ENCODE measurements at places on chromosomes 16 and 17. TPM values are rescaled to one million over a fixed set of nuclear protein-coding genes. Genes with fewer than 3 reads are reported as not detected.

The MAP2K3 gene
- polyA plus RNA-seq = 76.7 TPM

The CD300LB gene
- not detected for polyA plus RNA-seq

The TNFRSF17 gene
- polyA plus RNA-seq = not detected

DNA sequence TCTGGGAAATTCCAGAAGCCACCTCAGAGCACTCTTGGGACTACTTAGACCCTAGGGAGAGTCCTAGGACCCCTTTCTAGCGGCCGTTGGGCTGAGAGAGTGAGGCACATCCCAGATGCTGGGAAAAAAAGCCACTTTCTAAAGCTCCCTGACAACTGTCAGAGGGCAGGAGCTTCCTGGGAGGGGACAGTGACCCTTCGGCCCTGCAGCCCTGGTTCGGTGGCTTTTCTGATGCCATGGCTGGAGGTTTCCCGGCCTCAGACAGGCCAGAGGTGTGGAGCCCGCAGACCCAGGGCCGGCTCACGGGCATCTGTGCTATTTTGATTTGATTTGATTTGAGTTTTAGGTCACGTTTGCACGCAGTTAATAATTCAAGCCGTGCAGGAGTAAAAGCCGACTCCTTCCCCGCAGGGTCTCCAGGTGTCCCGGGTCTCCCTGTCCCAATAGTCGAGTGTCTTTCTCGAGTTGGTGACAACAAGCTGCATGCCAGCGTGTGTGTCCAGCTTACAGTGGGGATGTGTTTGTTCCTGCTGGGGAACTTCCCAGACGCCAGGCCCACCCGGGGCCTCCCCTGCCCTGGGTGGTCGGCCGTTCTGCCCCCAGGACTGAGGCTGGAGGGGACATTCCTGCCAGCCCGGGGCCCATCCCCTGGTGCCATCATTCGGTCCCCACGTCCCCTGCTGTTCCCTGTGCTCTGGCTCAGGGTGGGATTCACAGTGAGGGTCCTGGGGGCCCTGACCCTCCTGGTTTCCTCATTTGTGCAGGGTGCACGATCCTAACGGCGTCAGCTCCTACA lies 1.0 kb upstream of the CBFA2T3 start:
- no peaks in the 10 kb centered on the region for H3K27me3 ChIP-seq
- DNase-seq = no peak
- H3K36me3 ChIP-seq = no peaks in the 10 kb centered on the region
- no peak overlapping the region for H3K4me3 ChIP-seq

- no peaks in the 10 kb centered on the region for H3K27me3 ChIP-seq
- no peak for DNase-seq
- no peak overlapping the region for H3K27ac ChIP-seq
- H3K36me3 ChIP-seq = no peaks in the 10 kb centered on the region
- no peaks in the 10 kb centered on the region for H3K4me1 ChIP-seq
These were observed 467.7 kb downstream of the CDH11 start for GRCh38 chr16:64654178-64654577.

DNA sequence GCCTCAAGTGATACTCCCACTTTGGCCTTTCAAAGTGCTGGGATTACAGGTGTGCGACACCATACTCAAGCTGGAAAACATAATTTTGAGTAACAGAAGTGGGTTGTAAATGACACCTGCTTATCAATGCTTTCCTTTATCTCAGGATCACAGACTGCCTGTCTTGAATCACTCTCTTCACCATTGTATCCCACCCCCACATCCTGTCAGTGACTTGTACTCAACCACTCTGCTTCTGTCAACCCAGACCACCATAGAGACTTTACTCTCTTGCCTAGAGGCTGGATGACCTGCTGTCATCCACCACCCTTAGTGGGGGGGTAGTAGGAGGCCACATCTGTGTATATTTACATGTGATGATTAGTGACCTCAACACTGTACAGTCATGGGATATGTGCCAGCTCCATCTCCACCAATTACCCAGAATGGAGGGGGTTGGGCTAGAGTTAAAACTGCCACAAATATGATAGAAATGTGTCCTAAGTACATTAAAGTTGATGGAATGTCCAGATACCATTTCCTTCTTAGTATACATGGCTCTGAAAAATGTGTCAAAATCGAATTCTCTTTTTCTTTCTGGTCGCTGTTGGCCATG lies 338.7 kb downstream of the GRIN2A start:
- no peak for DNase-seq
- H3K4me3 ChIP-seq = no peak overlapping the region
- H3K27ac ChIP-seq = no peak overlapping the region

- no peak overlapping the region for H3K4me3 ChIP-seq
- H3K36me3 ChIP-seq = no peaks in the 10 kb centered on the region
- H3K4me1 ChIP-seq = peaks cover 8% of the 10 kb centered on the region
These were observed 4.7 kb upstream of the TPPP3 start for GRCh38 chr16:67397812-67398545.

GRCh38 chr16:46789499-46790414 lies 41.2 kb downstream of the C16orf87 start:
- H3K4me1 ChIP-seq = peaks cover 10% of the 10 kb centered on the region
- no peaks in the 10 kb centered on the region for H3K27me3 ChIP-seq
- no peaks in the 10 kb centered on the region for H3K36me3 ChIP-seq

The DNAI2 gene
- not detected for polyA plus RNA-seq

The ST6GALNAC1 gene
- 20.7 TPM for polyA plus RNA-seq

DNA sequence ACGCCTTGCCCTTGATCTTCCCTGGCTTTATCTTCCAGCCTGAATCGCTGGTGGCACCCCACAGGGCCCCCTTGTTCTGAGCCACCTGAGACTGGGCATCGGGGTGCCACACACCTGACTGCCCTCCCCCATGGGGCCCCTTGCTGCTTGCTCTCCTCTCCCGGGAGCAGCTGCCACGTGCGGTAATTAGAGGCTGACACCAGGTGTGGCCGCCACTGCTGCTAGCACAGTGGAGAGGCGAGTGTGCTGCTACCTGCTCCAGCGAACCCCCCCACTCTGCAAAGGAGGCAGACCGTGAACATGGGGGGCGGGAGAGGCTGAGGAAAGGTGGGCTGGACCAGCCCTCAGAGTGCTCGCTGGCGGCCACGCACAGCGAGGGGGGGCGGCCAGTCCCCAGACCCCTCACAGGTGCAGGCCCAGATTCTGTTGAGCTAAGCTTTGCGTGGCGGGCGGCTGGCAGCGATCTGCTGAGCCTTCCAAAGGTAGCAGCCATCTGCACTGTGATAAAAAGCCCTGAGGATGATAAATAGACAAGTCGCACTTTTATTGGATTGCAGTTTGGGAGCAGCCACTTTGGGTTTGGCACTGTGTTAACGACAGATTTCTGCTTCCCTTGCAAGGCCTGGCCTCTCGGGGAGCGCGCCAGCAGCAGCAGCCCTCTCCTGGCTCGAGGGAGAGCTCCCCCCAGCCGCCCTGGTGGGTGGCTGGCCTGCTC lies 167.9 kb upstream of the GSE1 start:
- no peak for DNase-seq
- H3K27ac ChIP-seq = no peak overlapping the region
- peaks cover 22% of the 10 kb centered on the region for H3K4me1 ChIP-seq
- no peak overlapping the region for H3K4me3 ChIP-seq
- H3K36me3 ChIP-seq = no peaks in the 10 kb centered on the region

- H3K4me1 ChIP-seq = peaks cover 12% of the 10 kb centered on the region
- H3K27ac ChIP-seq = no peak overlapping the region
These were observed 29.9 kb downstream of the PLCG2 start for GRCh38 chr16:81808933-81809480.

GRCh38 chr16:87150262-87150661 lies 166.9 kb downstream of the C16orf95 start:
- H3K4me3 ChIP-seq = no peak overlapping the region
- H3K4me1 ChIP-seq = no peaks in the 10 kb centered on the region
- H3K36me3 ChIP-seq = no peaks in the 10 kb centered on the region
- DNase-seq = no peak
- H3K27me3 ChIP-seq = no peaks in the 10 kb centered on the region

The C16orf95 gene
- polyA plus RNA-seq = 3.6 TPM

- no peak overlapping the region for H3K27ac ChIP-seq
- no peaks in the 10 kb centered on the region for H3K4me1 ChIP-seq
- no peak overlapping the region for H3K4me3 ChIP-seq
- no peaks in the 10 kb centered on the region for H3K36me3 ChIP-seq
These were observed 8.4 kb upstream of the PKMYT1 start for GRCh38 chr16:2988590-2989099.

The TMED6 gene
- not detected for polyA plus RNA-seq

The CRHR1 gene
- not detected for polyA plus RNA-seq

The ROGDI gene
- 7.9 TPM for polyA plus RNA-seq

The PRSS36 gene
- 1.2 TPM for polyA plus RNA-seq

- no peaks in the 10 kb centered on the region for H3K36me3 ChIP-seq
- no peak for DNase-seq
These were observed 7.5 kb downstream of the TK1 start for GRCh38 chr17:78179372-78179771.

GRCh38 chr16:84593825-84594724 lies 23.8 kb downstream of the COTL1 start:
- H3K27ac ChIP-seq = peak overlapping the region; percentile 73
- no peaks in the 10 kb centered on the region for H3K27me3 ChIP-seq
- DNase-seq = peak; percentile 82
- H3K4me3 ChIP-seq = peak overlapping the region; percentile 41

The ARL5C gene
- 0.15 TPM for polyA plus RNA-seq

DNA sequence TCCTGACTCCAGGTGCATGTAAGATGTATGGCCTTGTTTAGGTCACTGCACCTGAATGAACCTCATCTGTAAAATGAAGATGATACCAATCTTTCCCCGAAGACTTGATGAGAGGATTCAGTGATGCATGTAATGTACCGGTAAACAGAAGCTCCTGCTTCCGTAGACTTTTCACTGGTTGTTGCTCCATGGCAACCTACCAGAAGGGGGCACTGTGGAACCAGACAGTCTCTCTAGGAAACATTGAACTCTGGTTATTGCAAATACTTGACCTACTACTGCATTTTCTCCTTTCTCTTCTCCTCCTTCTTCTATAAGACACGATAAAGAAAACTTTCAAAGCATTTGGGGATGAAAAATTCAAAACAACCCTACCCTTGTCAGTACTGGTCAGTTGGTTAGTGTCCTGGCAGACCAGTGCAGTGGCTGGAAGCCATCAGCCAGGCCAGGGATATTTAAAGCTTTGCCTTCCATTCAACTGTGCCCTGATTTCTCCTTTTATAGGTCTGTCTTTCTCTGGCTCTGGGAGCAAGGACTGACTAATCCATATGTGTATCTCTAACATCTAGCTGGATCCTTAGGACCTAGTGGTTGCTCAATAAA lies 667.4 kb upstream of the SALL1 start:
- DNase-seq = no peak
- H3K27ac ChIP-seq = no peak overlapping the region
- no peak overlapping the region for H3K4me3 ChIP-seq
- H3K4me1 ChIP-seq = no peaks in the 10 kb centered on the region

- H3K27me3 ChIP-seq = no peaks in the 10 kb centered on the region
- no peaks in the 10 kb centered on the region for H3K36me3 ChIP-seq
- no peaks in the 10 kb centered on the region for H3K4me1 ChIP-seq
These were observed 184.5 kb downstream of the IRF8 start for GRCh38 chr16:86083382-86084002.

GRCh38 chr16:4316108-4316863 lies 419 bp downstream of the GLIS2 start:
- no peaks in the 10 kb centered on the region for H3K27me3 ChIP-seq
- peaks cover 14% of the 10 kb centered on the region for H3K4me1 ChIP-seq
- DNase-seq = no peak
- no peak overlapping the region for H3K27ac ChIP-seq
- H3K4me3 ChIP-seq = no peak overlapping the region

The ELOB gene
- polyA plus RNA-seq = 252 TPM

GRCh38 chr17:2086306-2086705 lies 31.4 kb downstream of the HIC1 start:
- H3K4me3 ChIP-seq = no peak overlapping the region
- H3K27me3 ChIP-seq = no peaks in the 10 kb centered on the region
- H3K27ac ChIP-seq = no peak overlapping the region
- no peak for DNase-seq
- H3K36me3 ChIP-seq = peaks cover 53% of the 10 kb centered on the region
- peaks cover 28% of the 10 kb centered on the region for H3K4me1 ChIP-seq

GRCh38 chr17:40112191-40112711 lies 9.5 kb upstream of the MSL1 start:
- H3K36me3 ChIP-seq = no peaks in the 10 kb centered on the region
- no peaks in the 10 kb centered on the region for H3K27me3 ChIP-seq
- H3K4me1 ChIP-seq = peaks cover 64% of the 10 kb centered on the region
- peak overlapping the region; percentile 66 for H3K27ac ChIP-seq

GRCh38 chr16:3158510-3159314 lies 23.9 kb downstream of the ZNF213 start:
- peak; percentile 83 for DNase-seq
- peak overlapping the region; percentile 86 for H3K27ac ChIP-seq
- peaks cover 3% of the 10 kb centered on the region for H3K36me3 ChIP-seq
- H3K27me3 ChIP-seq = no peaks in the 10 kb centered on the region

GRCh38 chr17:69141431-69142174 lies at the start of gene ABCA6:
TSS of gene ABCA6 (minus strand) at chr17:69141895. CDS start at chr17:69140703, 1,192 bp downstream.
- H3K4me3 ChIP-seq = no peak within 1 kb of the TSS
- H3K4me1 ChIP-seq = no peaks in the 10 kb centered on the region
- no peaks in the 10 kb centered on the region for H3K27me3 ChIP-seq
- H3K27ac ChIP-seq = no peak within 1 kb of the TSS
- DNase-seq = no peak
- no peaks in the 10 kb centered on the region for H3K36me3 ChIP-seq

GRCh38 chr17:83196024-83196365 lies 116.6 kb downstream of the METRNL start:
- no peak for DNase-seq
- H3K27me3 ChIP-seq = no peaks in the 10 kb centered on the region
- peaks cover 26% of the 10 kb centered on the region for H3K4me1 ChIP-seq
- no peaks in the 10 kb centered on the region for H3K36me3 ChIP-seq
- no peak overlapping the region for H3K27ac ChIP-seq

The KRT27 gene
- not detected for polyA plus RNA-seq
